ENCODE measurements at places on chromosomes 7 and 10.

GRCh38 chr7:13801669-13802068 lies 187.8 kb downstream of the ETV1 start:
- DNase-seq = no peak

GRCh38 chr7:135782377-135782776 lies 33.8 kb upstream of the FAM180A start:
- DNase-seq = no peak

DNA sequence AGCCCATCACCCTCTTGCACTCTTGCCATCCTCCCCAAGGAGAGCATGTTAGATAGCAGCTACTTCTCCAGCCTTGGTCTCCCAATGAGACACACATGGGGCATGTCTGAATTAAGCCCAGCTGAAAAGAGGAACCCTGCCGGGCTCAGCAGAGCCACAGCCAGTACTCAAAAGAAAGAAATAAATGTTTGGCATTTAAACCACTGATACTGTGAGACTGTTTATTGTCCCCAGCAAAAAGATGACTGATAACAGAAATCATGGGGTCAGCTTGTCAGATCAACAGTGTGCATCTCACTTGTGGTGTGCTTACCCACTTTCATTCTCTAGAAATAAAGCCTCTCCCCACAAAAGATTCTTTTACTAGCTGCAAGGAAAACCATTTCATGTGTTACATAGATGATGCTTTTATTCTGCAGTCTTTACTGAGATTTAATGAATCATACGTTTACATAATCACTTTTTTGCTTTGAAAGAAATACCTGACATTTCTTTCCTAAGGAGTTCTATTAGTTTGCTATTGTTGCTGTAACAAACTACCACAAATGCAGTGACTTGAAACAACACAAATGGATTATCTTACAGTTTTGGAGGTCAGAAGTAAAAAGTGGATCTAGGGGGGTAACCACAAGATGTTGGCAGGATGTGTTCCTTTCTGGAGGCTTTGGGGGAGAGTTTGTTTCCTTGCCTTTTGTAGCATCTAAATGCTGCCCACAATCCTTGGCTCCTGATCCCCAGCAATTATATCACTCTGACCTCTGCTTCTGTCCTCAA lies 20.9 kb downstream of the ANKRD7 start:
- DNase-seq = no peak

GRCh38 chr10:92490387-92490786 lies 83.5 kb downstream of the IDE start:
- DNase-seq = no peak

DNA sequence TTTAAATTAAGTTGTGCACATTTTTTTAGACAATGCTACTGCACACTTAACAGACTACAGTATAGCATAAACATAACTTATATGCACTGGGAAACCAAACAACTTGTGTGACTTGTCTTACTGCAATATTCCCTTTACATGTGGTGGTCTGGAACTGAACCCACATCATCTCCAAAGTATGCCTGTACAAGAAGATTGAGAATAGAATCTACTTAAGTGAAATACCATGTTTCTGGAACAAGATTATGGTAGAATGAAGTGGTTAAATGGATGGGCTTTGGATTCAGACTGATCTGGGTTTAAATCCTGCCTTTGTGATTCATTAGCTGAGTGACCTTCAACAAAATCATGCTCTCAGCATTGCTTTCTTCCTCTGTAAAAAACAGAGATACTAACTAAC lies 30.7 kb downstream of the CUL2 start:
- no peak for DNase-seq
